ENCODE measurements at places on chromosomes 4 and X.

GRCh38 chr4:1043651-1044468 lies 32.4 kb downstream of the FGFRL1 start:
- DNase-seq = no peak

DNA sequence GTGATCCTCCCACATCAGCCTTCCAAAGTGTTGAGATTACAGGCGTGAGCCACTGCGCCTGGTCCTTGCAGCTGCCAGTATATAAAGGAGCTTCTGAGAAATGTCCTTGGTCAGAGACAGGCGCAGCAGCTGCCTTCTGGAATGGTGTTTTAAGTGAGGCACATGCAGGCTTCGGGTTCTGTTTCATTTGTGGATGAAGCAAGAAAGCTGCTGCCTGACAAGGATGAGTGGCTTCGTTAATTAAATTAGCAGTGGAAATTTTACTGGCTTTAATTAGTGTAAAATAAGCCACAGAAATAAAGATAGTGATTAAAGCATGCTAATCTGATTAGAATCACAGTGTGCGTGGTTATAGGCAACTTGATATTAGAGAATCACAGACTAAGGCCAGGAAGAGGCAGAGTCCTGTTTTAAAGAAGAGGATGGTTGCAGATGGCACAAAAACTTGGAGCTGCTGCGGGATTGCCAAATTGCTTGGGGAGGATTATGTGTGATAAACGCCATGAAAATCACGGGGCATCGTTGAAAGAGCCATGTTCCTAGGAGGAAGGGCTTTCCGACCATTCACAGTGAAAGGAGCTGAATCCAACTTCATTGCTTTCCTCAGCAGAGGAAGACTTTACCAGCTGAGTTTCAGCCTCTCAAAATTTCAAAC lies 348.4 kb upstream of the FAT1 start:
- DNase-seq = no peak

- no peak for DNase-seq
These were observed 811 bp downstream of the TMEM187 start for GRCh38 chrX:153973127-153974002.

- no peak for DNase-seq
These were observed 848.2 kb downstream of the NLGN4X start for GRCh38 chrX:5380426-5380825.

GRCh38 chr4:112645541-112646329 lies 8.8 kb downstream of the LARP7 start:
- DNase-seq = no peak

Data from stimulated activated CD4-positive, alpha-beta T cell treated with anti-CD3 and anti-CD28 coated beads, Interleukin-12 subunit alpha, Interleukin-12 subunit beta, amount 100 ng/mL, for 4 hours (primary cell).